ENCODE measurements at places on chromosomes 16 and 17. TPM values are rescaled to one million over a fixed set of nuclear protein-coding genes. Genes with fewer than 3 reads are reported as not detected.

The TAOK2 gene
- total RNA-seq, result 40.1 TPM

The PTX4 gene
- not detected for total RNA-seq

The MFSD6L gene
- total RNA-seq, result 0.27 TPM

The SEZ6L2 gene
- total RNA-seq, result 26.2 TPM

The FMNL1 gene
- 26.0 TPM for total RNA-seq

DNA sequence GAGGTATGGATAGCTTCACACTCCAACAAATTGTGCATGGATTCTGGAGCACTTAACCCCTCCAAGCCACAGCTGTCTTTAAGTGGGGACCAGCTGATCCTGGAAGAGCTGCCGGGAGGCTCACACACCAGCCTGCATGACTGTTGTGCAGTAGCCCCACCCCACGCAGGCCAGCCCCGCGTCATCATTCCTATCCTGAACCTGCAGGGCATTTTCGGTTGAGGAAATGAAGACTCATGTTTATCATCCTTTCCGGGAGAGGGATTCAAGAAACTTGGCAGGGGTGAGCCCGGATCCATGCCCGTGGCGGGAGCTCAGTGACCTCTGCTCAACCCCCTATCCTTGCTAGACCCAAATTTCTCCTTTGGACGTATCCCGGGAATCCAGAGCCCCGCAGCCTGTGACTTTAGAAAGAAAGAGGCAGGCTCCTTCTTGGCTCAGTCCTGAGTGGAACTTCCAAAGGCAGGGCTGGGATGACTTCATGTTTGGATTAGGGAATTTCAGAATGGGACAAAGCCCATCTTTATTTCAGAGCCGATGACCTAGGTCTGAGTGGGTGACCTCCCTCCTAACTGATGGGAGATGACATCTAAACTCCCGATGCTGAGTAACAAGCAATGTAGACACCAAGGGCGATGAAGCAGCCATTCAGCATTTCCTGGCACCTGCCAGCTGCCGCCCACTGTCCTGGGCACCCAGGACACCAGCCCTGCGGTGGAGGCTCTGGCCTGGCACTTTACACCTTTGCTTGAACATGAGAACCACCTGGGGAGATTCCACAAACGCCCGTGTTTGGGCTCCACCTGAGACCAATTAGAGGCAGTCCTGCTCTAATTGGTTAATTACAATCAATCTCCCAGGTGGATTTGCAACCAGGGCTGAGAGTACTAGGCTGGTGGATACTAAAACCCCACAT lies 43.3 kb upstream of the CMIP start:
- DNase-seq, result no peak

DNA sequence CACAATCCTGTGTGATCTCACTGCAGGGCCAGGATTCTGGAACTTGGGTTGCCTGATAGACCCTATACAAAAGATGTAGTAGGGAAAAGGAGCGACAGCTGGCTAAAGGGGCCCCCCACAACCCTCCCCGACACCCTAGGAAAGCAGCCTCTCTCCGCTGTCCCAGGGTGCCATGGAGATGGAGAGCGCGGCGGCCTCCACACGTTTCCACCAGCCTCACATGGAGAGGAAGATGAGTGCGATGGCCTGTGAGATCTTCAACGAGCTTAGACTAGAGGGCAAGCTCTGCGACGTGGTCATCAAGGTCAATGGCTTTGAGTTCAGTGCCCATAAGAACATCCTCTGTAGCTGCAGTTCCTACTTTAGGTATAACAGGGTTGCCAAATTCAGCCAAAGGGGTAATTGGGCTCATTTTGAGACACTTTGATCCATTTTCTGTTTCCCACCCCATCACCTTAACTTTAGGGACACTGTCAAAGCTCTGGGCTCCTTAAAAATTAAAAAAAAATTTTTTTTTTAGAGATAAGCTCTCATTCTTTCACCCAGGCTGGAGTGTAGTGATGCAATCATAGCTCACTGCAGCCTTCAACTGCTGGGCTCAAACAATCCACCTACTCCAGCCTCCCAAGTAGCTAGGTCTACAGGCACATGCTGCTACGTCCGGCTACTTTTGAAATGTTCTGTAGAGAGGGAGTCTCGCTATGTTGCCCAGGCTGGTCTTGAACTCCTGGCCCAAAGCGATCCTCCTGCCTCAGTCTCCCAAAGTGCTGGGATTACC lies at the start of gene KLHL10:
Gene KLHL10 (plus strand): TSS at position 65 of the 778 bp plus-strand sequence. CDS start 108 bp downstream, at position 173.
- no peak for DNase-seq

DNA sequence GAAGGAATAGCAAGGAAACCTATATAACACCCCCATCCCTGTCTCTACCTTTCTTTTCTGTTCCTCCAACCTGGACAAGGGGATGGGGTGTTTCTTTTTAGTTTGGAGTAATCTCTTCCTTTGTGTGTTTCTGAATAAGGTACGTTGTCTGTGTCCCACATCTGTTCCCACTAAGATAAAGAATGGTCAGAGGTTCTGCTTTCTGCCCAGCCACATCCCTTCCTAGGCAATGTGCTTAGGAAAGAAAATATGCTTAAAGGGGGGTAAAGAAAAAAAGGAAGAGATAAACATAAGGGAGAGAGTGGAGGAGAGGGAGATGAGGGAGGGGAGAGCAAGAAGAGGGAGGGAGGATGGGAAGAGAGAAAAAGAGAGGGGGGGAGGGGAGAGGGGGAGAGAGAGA lies 35.1 kb downstream of the SLC6A2 start:
- no peak for DNase-seq

DNA sequence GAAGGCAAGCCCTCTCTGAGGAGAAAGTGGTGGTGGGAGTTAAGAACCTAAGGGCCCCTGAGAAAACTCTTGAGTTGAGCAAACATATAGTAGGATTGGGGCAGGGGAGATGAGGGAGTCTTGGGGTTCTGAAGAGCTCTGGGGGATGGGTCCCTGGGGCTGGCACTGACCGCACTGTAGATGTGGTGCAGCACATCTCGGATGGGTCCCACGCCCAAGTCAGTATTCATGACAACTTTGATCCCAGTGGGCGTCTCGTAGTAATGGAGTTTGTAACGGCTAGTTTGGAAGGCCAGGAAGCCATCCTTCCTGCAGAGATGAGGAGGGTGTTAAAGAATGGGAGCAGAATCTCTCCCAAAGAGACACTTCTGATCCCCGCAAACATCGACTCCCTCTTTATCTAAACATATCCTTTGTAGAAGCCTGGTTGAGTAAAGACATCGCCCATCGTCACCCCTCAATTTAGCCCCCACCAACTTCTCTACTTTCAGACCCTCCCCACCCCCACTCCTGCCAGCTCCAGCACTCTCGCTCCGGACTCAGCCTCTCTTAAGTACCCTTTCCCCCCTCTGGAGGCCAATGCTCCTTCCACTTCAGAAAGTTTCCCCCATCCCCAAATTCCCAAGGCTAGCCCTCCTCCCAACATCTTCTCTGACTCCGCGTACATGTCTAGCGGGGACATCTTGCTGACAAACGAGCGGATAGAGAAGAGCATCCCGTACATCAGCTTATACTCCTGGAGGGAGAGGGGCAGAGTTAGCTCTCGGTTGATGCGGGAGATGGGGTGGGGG lies 710 bp downstream of the TRAPPC1 start:
- no peak for DNase-seq

DNA sequence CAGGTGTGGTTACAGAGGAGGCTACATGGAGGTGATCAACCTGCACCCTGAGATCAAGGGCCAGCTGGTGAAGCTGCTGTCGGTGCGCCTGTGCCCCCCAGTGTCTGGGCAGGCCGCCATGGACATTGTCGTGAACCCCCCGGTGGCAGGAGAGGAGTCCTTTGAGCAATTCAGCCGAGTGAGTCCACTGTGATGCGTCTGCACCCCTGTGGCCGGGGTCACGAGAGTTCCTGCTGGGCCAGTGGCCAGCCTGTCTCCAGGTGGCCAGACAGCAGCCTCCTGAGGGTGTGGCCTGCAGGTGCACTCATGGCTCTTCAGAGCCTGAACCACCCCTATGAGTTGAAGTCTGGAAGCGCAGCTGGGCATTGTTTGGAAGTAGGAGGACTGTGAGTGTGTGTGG lies 38.1 kb downstream of the GPT2 start:
- no peak for DNase-seq

GRCh38 chr17:75260641-75261335 lies 618 bp downstream of the GGA3 start:
- DNase-seq, result no peak

DNA sequence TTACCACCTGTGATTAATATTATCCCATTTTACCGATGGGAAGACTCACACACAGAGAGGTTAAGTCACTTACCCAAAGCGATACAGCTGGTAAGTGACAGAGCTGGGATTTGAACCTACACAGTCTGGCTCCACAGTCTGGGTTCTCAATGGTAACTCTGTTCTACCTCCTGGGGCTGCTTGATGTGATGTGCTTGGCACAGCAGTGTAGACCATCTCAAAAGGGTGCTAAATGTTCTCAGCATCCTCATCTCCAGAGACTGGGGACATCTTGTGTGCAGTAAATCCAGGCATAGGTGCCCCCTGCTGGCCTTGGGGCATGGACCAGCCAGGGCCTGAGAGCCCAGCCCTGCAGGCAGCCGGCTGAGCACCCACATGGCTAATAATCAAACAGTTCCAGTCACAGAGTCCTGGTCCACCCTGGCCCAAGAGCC lies 15.4 kb upstream of the KATNB1 start:
- DNase-seq, result no peak

DNA sequence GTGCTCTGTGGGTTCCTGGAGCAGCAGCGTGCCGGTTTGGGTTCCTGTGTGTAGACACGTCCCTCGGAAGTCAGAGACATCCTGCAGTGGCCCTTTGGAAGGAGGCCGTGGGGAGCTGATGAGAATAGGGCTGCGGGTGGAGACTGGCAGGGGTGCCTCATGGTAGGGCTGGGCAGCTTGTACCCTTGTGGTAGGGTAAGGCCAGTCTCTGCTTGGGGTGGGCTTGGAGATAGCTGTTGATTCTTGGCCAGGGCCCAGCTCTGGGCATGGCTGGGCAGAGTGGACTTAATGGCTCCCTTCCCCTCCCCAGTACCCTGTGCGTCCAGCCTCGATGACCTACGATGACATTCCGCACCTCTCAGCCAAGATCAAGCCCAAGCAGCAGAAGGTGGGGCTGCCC lies 10.6 kb downstream of the POLR3E start:
- no peak for DNase-seq

GRCh38 chr17:38447502-38448085 lies 19.3 kb downstream of the ARHGAP23 start:
- DNase-seq, result no peak

DNA sequence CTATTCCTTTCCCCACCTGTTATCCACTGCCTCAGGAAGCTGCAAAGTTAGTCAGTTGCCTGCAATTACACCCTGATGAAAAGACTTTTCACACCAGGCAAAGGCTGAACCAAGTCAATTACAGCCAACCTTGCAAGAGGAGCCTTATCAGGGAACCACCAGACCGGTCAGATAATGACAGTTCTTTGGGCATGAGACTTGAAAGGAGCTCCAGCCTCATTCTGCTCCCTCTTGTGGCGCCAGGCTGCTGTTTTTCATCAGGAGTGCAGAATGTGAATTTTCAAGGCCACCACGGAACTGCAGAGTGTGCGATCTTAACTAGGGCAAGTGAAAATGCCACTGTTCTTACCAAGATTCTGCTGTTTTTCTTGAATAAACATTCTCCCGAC lies 22.5 kb downstream of the DNAI2 start:
- DNase-seq, result no peak

DNA sequence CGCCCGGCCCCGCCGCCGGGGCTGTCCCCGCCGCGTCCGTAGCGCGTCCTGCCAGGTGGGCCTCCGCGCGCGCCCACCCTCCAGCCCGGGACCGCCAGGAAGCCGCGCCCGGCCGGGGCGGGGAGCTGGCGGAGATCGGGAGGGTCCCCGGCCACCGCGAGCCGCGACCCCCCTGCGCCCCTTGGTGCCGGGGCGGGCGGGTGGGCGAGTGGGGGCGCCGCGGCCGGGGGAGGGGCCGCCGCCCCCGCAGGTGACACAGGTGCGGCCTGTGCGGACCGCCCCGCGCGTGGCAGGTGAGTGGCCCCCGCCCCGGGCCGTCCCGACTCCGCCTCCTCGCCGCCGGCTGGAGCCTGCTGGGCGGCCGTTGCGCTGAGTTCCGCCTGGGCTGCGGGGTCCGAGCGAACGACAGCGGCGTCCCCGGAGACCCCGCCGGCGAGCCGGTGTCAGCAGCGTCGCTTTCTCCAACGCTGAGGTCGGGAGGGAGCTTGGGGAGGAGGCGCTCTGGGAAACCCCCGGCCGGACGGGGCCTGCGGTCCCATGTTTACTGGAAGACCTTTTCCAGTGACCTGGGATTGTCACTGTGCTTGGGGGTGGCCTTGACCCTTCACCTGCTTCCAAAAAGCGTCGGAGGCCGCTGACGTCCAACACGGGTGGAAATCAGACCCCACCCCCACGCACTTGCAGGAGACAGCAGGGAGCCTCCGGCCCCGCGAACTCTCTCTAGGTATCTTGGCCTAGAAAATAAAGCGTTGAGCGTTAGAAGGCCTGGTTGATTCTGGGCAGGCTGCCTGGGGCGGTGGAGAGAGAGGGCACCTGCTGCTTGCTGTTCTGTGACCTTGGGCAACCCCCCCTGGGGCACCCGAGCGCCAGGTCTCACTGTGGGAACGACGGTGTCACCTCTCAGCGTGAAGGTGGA lies 542 bp downstream of the KLHL36 start:
- no peak for DNase-seq

- DNase-seq, result no peak
Measured at GRCh38 chr17:66930933-66931332, 33.6 kb upstream of the CACNG4 start.

DNA sequence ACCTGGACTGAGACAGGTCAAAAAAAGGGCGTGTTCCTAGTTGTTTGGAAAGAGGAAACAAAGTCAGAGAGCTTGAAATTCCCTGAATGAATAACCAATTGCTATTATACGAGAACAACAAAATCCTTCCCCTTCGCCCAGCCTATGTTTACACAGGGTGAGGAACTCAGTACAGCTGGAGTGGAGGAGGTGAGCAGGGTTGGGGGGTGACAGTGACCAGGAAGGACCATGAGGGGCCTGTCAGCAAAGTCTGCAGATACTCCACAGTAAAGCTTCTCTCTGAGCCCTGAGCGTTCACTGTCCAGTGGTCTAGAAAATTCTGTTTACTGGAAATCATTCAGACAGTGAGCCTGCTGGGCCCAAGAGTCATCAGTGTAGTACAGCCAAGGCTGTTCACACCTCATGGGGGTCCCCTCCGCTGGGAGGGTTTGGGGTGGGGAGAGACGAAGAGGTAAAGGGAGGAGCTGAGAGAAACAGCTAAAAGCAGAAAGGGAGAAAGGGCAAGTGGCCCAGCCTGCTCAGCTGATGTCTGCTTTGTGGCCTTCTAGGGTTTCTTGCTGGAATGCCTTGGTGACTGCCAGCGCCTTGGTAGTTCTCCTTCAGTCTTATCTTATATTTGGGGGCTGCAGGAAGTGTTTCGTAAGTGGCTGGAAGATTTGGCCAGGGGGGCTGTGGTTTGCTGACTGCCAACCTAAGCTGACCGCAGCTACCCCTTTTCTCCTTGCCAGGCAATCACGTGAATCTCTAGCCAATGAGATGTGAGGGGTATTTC lies 5.7 kb downstream of the DUSP3 start:
- no peak for DNase-seq

DNA sequence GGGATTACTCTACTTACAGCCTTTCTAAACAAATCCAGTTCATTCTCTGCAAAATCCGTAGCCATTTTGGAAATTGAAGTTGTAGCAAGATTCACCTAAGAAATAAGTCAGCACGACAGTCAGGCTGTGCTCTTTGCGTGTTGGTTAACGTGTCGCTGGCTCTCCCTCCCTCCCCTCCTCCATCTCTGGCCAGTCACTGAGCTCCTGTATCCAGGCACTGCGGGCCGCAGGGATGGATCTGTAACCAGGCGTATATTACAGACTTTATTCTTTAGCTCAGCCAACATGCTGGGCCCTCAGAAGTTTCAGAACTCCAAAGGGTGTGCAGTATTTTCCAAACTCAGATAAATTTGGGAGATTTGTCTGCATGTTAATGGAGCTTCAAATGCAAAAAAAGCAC lies 30.8 kb downstream of the KDM8 start:
- no peak for DNase-seq
